ENCODE measurements at places on chromosomes 12 and 14. TPM values are rescaled to one million over a fixed set of nuclear protein-coding genes. Genes with fewer than 3 reads are reported as not detected.

DNA sequence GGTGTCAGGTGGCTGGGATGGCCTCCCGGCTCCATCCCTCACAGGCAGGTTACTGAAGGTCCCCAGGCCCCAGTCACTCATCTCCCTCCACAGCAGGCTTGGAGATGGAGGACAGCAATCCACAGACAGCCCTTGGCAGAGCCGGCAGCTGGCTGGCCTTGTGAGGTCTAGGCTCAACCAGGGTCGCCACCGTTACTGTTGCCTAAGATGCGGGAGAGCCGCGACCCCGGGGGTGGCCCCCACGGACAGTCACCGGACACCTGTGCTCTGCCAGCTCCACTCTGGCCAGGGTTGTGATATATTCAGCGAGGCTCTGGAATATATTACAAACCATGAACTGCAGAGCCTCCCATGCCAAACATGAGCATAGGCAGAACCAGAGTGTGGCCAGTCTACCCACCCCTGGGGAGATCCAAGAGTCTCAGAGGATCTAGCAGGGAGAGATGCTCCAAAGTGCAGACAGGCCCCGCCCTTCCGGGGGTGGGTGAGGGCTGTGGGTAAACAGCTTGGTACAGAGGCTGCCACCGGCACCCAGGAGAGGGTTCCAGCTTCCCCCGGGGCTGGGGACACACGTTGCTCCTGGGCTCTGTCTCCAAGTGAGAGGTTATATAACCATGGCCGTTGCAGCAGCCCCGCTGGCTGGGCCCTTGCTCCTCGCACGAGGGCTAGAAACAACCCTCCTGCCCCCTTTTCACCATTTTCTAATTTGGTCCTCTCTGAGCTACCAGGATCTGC, 55.9 kb upstream of the DIO3 start:
- H3K27ac ChIP-seq = no peak overlapping the region
- H3K4me3 ChIP-seq = no peak overlapping the region
- H3K4me1 ChIP-seq = no peaks in the 10 kb centered on the region
- peaks cover 2% of the 10 kb centered on the region for H3K27me3 ChIP-seq

GRCh38 chr12:26767116-26767515, 65.9 kb downstream of the ITPR2 start:
- H3K4me1 ChIP-seq = no peaks in the 10 kb centered on the region
- H3K27me3 ChIP-seq = no peaks in the 10 kb centered on the region

DNA sequence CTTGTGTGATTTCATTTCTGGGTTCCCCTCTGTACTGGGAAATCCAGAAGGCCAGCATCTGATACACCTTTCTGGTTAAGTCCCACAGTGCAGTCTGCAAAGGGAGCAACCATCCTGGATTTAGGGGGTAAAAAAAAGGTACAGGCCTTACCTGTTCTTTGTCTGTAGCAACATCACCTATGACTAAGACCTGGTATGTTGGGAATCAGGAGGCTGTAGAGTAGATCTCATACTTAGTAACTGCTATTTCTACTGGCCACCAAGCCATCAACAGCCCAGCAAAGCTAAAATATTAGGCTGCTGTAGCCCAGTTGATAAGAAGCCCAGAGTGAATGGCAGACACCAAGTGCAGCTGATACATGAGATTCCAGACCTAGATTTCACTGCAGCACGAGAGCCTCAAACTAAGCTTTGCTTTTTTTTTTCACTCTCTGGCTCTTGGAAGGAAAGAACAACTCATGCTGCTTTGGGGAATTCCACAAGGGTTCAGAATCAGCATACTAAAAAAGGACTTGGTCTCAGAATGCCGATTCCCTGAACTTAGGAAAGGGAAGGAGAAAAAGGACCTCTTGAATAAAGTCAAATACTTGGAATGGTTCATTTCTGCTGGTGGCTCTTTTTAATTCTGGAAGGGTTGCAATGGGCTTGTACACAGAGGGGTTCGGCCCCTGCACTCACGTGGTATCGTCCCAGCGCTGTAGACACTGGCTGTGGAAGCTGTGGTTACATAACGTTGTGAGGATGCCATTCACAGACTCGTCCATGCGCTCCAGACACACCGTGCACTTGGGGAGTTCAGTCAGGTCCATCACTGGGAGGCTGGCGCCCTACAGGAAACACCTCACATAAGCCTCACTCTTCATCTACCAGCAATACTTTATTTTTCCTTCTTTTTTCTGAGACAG, 20.5 kb downstream of the BRAP start:
- H3K27ac ChIP-seq = no peak overlapping the region
- H3K4me1 ChIP-seq = no peaks in the 10 kb centered on the region
- DNase-seq = no peak
- H3K4me3 ChIP-seq = no peak overlapping the region
- H3K27me3 ChIP-seq = no peaks in the 10 kb centered on the region

DNA sequence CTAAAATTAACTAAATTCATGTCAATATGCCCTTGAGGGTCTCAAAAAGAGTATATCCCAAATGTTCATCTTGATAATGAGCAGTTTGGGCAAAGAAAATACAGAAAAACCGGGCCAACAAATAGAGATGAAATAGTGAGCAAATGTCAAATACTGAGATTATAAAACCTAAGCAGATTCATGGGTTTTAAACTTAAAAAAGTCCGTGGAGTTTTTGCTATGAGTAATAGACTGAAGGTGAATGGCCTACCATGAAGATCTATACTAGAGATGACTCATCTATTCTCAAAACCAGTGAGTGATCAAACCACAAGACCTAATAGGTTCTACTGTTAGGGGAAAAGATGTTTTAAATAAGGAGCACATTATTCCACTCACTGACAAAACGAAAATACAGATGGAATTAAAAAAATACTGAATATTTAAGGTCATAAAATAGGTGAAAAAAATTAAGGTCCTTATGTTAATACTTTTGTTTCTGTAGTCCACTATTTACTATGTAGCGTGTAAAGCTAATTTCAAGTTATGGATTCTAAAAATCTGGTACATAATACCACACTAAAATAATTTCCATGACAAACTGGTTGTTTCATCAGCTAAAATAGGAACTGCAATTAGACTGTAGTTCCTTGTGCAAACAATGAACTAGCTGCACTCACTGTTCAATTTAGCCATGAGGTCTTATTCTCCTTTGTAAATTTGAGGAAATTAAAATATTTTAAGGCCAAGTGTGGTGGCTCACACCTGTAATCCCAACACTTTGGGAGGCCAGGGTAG, 5.0 kb downstream of the HNRNPC start:
- H3K27me3 ChIP-seq = no peaks in the 10 kb centered on the region
- peak overlapping the region; percentile 75 for H3K27ac ChIP-seq
- DNase-seq = peak; percentile 90
- peak overlapping the region; percentile 30 for H3K4me3 ChIP-seq
- H3K4me1 ChIP-seq = peaks cover 45% of the 10 kb centered on the region

DNA sequence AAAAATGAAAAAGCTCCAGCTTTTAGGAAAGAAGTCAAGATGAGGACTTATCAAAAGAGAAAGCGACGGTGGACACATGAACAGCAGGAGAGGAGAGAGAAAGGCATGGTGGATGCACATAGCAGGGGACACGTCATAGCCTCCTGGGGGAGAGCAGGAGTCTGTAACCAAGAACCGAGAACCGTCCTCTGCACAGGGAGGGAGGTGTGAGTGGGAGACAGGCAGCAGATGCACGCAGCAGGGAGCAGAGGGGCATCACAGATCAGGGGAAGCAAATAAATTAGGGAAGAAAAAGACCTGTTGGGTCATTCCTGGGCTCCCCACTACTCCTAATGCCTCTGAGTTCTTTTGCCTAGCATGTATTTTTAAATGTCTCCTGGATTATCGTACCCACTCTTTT, 138.1 kb upstream of the RMST start:
- H3K27ac ChIP-seq = no peak overlapping the region
- no peak for DNase-seq
- no peaks in the 10 kb centered on the region for H3K4me1 ChIP-seq
- no peak overlapping the region for H3K4me3 ChIP-seq
- no peaks in the 10 kb centered on the region for H3K36me3 ChIP-seq

GRCh38 chr12:27606986-27607385, 83.0 kb downstream of the PPFIBP1 start:
- no peak overlapping the region for H3K4me3 ChIP-seq
- no peak overlapping the region for H3K27ac ChIP-seq
- H3K36me3 ChIP-seq = no peaks in the 10 kb centered on the region
- no peak for DNase-seq
- peaks cover 8% of the 10 kb centered on the region for H3K4me1 ChIP-seq

Gene CCDC197
- not detected for total RNA-seq

Gene SMCO2
- total RNA-seq = 0.32 TPM

Gene TMEM63C
- total RNA-seq = 11.3 TPM

Gene KRT8
- 2,570 TPM for total RNA-seq

Gene PLEKHG3
- total RNA-seq = 84.1 TPM

Gene NIN
- total RNA-seq = 38.2 TPM

Gene PRB2
- not detected for total RNA-seq

Gene TAS2R9
- total RNA-seq = not detected

Gene PLXNC1
- 6.9 TPM for total RNA-seq
